Fibroblast of the aortic adventitia (primary cell): ENCODE measurements at places on chromosomes 4 and X.

DNA sequence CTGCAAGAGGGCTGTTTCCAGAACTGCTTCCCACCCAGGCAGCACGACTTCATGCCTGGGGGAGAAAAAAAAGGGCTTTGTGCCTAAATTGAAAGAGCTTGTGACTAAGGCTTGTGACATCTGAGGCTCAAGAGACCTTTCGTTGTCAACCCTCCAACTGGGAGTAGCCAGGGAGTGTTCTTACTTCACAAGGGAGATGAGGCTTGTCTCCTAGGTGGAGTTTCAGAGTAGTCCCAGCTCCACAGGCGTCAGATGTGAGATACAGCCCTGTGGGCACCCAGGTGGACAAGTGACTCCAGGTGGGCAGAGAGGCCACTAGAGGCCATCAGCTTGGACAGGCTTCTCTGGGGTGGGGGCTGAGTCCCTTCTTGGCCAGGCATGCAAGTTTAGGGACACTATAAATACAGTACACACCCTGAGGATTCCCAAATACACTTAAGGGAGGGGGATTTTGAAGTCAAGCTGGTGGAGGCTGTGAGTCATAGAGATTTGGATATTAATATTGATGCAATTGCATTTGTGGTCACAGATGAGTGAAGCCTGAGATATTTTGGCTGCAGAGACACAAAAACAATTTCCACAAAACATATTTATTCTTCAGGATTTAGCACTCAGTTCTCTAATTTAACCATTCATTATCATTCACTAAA is 40.1 kb upstream of the SETD7 start:
- DNase-seq, result peak; percentile 55

GRCh38 chr4:141375855-141376254 is 155.2 kb downstream of the ZNF330 start:
- DNase-seq, result peak; percentile 84

DNA sequence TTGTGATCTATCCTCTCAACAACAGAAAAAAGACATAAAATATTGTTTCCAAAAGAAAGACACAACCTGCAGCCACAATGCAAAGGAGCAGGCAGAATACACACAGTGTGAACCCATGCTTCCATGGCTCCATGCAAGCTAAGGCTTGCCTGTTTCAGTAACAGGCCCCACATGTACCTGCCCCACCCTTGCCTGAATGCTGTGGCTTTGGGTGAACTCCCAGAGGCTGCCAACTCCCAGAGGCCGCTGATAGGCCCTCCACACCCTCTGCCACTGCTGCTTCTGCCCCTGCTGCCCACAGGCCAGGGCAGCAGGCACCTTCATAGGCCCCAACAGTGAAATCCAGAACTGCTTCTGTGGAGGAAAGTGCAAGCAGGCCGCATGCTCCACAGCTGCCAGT is 313.9 kb downstream of the CHIC1 start:
- DNase-seq, result no peak

- no peak for DNase-seq
Measured at GRCh38 chr4:2287594-2287915, 25.6 kb upstream of the MXD4 start.
